ENCODE measurements at places on chromosomes 7 and 10.
A peak's percentile ranks its signal among the peaks of the same experiment; 100 is the strongest.

GRCh38 chr10:30368065-30368718 lies 19.1 kb upstream of the MTPAP start:
- no peak for DNase-seq

DNA sequence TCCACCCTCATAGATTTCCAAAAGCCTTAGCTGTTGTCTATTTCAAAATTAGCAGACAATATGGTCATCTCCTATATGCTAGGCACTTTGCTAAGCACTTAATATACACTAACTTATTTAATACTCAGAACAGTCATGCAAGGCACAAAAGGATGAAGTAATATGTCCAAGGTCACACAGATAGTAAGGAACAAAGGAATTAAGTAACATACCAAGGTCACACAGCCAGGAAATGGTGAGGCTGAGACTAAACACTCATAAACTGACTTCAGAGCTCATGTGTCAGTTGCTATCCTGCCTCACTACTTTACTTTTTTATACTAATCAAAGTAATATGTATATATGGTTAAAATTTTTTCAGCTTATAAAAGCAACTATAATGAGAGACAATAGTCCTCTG lies 23.6 kb upstream of the HIBADH start:
- DNase-seq, result no peak

GRCh38 chr10:62154231-62154630 lies 114.4 kb downstream of the RTKN2 start:
- no peak for DNase-seq

DNA sequence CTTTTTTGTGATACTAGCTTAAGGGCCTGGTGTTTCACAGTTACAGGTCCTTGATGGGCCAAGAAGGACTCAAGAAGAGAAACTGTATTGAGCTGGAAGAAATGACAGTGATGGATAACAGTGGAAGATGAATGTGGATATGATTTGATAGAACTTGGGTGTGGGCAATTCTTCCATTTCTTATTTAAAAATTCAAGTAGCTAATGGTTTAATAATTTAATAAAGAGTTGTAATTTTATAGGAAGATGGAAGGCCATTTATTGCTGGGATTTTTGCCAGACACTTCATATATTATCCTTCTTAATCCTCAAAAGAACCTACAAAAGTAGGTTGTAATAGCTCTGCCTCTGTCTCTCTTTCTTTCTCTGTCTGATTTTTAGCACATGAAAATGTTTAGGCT lies 21.3 kb upstream of the AKR1B1 start:
- DNase-seq, result no peak

DNA sequence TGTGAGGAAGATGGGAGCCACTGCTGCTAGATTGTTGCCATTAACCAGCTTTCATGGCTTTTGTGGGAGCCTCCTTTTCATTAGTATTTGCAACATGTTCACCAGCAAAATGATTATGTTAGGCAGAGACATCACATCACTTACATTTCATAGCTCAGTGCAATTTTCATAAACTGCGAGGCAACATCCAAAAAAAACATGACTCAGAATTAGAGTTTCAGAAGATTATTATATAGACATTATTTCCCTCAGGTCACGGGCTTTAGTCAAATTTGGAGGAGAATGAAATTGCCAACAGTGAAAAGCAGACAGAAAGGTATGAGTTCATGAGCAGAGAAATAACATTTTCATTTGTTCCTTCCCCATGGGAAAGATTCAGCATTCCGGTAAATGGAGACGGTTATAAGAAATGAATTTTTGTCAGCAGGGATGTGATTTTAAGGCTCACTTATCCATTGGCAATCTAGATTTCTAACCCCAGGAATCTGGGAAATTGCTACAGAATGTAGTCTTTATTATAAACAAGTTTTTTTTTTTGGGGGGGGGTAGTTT lies 573.2 kb downstream of the AUTS2 start:
- no peak for DNase-seq

DNA sequence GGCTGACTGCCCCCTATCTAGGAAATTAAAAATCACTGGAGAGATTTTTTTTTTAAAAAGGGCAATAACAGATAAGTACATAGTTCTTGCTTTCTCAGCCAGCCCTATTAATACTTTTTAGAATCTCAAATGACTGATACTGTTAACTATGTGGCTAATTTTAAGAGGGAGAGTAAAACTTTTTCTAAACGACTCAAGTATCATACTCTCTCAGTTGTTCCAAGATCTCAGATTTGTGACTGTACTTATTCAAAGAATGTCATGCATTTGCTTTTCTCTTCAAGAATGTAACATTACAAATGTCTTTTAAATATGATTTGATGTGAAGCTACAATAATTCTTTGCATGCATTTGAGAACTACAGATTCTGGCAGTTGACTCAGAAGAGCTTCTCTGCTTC lies 55.4 kb upstream of the RAB11FIP2 start:
- DNase-seq, result no peak

GRCh38 chr10:126686719-126687118 lies 16.2 kb upstream of the C10orf90 start:
- DNase-seq, result no peak

DNA sequence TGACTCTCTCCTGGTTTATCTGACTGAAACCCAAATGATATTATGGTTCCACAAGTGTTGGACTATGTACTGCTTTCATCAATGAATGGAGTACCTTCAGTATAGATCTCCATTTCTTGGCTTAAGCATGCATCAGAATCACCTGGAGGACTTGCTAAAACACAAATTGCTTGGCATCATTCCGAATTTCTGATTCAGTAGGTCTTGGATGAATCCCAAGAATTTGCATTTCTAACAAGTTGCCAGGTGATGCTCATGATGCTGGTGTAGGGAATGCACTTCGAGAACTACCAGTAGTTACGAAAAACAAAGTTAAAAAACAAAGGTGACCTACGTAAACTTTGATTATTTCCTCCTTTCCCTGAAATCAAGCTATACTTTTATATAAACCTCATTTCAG lies 119.0 kb upstream of the FEZF1 start:
- no peak for DNase-seq

GRCh38 chr10:25061711-25062449 lies 45.5 kb downstream of the THNSL1 start:
- DNase-seq, result no peak

DNA sequence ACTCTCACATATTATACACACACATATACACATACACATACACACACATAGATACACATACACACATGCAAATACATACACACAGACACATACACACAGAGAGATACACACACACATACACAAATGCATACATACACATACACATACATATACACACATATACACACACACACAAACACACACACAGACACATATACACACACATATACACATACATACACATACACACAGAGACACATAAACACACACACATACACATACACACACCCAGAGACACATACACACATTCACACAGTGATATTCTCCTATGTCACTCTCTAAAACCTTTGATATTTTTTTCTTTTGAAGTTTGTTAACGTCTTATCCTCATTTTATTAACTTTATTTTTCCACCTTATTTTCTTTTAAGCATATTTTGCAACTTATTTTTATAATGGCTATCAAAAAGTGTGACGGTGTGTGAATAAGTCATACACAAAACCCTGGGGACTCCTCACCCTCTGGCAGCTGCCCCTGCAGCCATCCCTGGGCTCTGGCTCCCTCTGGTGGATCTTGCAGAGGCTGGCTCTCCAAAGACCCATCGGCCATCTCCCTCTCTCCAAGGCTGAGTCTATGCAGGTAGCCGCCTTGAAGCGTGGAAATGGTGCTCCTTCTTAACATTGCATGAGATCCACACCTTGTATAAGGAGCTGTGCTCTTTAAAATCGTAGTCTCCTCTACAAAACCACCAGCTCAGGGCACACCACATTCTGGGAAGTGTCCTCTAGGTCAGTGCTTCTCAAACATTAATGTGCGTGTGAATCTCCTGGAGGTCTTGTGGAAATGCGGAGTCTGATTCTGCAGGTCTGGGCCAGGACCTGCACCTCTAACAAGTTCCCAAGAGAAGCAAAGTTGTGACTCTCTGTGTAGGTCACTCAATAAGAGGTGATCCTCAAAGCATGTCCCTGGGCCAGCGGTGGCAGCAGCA lies 4.1 kb upstream of the C10orf120 start:
- DNase-seq, result peak; percentile 67

DNA sequence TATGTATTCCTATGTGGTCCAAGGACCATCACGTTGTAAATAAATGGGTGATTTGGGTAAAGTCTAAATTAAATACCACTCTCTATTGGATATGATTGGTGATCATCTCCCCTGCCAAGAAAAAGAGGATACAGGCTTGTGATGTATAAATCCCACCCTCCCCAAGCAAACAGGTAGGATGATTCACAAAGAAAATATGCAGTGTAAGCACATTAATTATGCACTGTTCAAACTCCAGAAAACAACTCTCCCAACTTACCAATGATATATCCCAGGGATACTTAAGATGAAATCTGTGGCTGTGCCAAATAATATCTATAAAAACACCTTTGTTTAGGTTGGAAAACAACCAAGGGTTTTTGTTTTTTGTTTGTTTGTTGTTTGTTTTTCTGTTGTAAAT lies 795.9 kb downstream of the XPNPEP1 start:
- no peak for DNase-seq

- no peak for DNase-seq
These were observed 851.8 kb downstream of the XPNPEP1 start for GRCh38 chr10:109071539-109071938.
